H1 (cell line): ENCODE measurements at places on chromosomes 2 and 18. TPM values are rescaled to one million over a fixed set of nuclear protein-coding genes. Genes with fewer than 3 reads are reported as not detected.

POTEJ gene
- not detected in 2 replicates for total RNA-seq

- H3K36me3 ChIP-seq, result peaks cover 14% of the 10 kb centered on the region
- no peaks in the 10 kb centered on the region for H3K27me3 ChIP-seq
- no peak overlapping the region for H3K4me3 ChIP-seq
- H3K27ac ChIP-seq, result no peak overlapping the region
- no peak for DNase-seq
Measured at GRCh38 chr2:235048549-235048948, 96.7 kb downstream of the SH3BP4 start.

RESP18 gene
- total RNA-seq, result not detected in 2 replicates

DNA sequence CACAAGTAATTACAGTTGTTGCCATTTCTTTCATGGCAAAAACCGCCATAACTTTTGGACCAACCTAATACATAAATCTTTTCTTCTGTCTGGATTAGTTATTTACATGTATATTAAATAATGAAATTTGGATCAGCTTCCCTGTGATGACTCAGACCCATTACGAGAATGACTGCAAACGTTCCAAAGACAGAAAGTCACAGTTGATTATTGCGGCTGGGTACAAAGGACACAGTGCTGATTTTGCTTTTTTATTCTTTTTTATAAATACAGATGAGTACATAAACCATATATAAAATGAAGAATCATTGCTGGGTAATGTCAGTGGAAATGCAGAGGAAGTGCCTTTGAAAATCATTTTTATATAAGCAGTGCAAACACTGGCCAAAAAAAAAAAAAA lies 126.2 kb downstream of the TWIST2 start:
- no peak for DNase-seq
- H3K36me3 ChIP-seq, result no peaks in the 10 kb centered on the region
- H3K27ac ChIP-seq, result no peak overlapping the region
- H3K4me1 ChIP-seq, result no peaks in the 10 kb centered on the region
- no peak overlapping the region for H3K4me3 ChIP-seq

HOXD12 gene
- total RNA-seq, result not detected in 2 replicates

GRCh38 chr2:29224693-29225551 lies 109.7 kb downstream of the CLIP4 start:
- H3K27me3 ChIP-seq, result no peaks in the 10 kb centered on the region
- H3K27ac ChIP-seq, result no peak overlapping the region
- no peaks in the 10 kb centered on the region for H3K4me1 ChIP-seq
- H3K4me3 ChIP-seq, result no peak overlapping the region

VAMP8 gene
- total RNA-seq, result 34.4 and 38.1 TPM in 2 replicates

GRCh38 chr18:79476918-79477571 lies 81.3 kb downstream of the NFATC1 start:
- no peaks in the 10 kb centered on the region for H3K4me1 ChIP-seq
- H3K36me3 ChIP-seq, result no peaks in the 10 kb centered on the region
- H3K27me3 ChIP-seq, result no peaks in the 10 kb centered on the region
- H3K4me3 ChIP-seq, result no peak overlapping the region

DNA sequence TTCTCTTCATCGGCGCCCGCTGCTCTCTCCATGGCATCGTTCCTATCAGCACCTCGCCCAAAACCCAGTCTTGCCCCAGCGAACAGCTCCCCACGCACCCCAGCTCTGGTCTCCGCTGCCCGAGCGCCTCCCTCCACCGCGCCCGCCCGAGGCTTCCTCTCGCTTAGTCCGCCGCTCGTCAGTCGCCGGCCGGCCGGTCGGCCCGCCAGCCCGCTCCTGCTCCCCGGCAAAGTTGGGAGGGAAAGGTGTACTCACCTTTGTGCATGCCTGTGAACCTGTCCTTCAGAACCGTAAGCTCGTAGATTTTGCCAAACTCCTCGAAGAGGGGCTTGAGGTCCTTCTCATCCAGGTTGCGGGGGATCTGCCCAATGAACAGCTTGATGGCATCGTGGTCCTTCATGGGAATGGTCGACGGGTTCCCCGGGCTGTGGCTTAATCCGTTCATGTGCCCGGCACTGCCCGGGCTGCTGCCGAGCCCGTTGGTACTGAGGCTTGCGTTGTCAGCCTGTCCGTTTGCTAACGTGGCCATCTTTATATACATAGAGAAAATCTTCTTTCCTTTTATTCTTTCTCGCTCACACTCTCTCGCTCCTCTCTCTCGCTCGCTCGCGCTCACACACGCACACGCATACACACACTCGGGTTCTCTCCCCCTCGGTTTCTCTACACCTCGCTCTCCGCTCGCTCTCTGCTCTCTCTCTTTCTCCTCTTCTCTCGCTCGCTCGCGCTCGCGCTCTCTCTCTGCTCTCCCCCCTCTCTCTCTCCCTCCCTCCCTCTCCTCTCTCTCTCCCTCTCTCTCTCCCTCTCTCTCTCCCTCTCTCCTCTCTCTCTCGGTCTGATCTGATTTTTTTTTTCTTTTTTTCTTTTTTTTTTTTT lies at the start of gene CELF4:
TSS of gene CELF4 (minus strand) at position 698 of the 876 bp plus-strand sequence.
- no peaks in the 10 kb centered on the region for H3K36me3 ChIP-seq
- H3K4me1 ChIP-seq, result no peaks in the 10 kb centered on the region; the same call in 1 of the 2 replicates
- no peak within 1 kb of the TSS for H3K27ac ChIP-seq
- DNase-seq, result peak; percentile 77
- H3K27me3 ChIP-seq, result peaks cover 37% of the 10 kb centered on the region

SIX3 gene
- 0.19 and 0.21 TPM in 2 replicates for total RNA-seq

COL3A1 gene
- 0.07 TPM in 1 of 2 replicates, not detected in the other for total RNA-seq

MAPK4 gene
- 2.1 and 3.2 TPM in 2 replicates for total RNA-seq

SOX11 gene
- total RNA-seq, result 55.6 and 56.5 TPM in 2 replicates
